ENCODE measurements at places on chromosomes 5 and 9.

GRCh38 chr5:132009706-132010405 is 1.6 kb downstream of the ACSL6 start:
- no peak for DNase-seq

GRCh38 chr9:21904371-21904770 is 89.8 kb downstream of the CDKN2A start:
- no peak for DNase-seq

- DNase-seq, result no peak
Observed at GRCh38 chr9:124840300-124840833, 12.9 kb upstream of the WDR38 start.

DNA sequence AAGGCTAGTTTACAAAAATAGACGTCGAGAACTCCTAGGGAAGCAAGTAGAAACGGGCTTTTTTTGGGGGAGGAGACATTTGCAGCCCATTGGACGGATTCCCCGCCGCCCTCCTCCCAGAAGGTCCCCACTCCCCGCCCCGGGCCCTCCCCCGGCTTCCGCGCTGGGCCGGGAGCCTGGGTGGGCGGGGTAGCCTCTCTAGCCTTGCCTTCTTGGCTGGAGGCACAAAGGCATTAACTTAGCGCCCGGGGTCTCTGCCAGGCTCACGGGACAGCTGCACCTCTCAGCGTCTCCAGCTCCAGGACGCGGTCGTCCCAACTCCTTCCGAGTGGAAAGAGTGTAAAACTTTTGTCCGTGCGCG is at the start of gene DMRTA1:
Gene DMRTA1 (plus strand): TSS at position 236 of the 361 bp plus-strand sequence. CDS start 242 bp downstream, outside the sequence.
- DNase-seq, result peak; percentile 26

- DNase-seq, result no peak
Observed at GRCh38 chr5:1958211-1959010, 75.7 kb upstream of the IRX4 start.

DNA sequence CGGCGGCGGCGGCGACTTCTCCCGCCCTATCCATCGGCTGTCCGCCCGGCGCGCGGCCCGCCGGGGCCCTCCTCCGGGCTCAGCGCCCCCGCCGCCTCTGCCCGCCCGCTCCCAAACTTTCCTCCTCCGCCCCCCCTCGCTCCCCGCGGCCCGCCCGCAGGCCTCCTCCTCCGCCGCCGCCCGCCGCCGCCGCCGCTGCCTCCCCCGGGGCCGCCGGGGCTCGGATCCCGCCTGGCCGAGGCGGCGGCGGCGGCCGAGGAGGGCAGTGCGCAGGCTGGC is 460 bp upstream of the PBX3 start:
- DNase-seq, result no peak

DNA sequence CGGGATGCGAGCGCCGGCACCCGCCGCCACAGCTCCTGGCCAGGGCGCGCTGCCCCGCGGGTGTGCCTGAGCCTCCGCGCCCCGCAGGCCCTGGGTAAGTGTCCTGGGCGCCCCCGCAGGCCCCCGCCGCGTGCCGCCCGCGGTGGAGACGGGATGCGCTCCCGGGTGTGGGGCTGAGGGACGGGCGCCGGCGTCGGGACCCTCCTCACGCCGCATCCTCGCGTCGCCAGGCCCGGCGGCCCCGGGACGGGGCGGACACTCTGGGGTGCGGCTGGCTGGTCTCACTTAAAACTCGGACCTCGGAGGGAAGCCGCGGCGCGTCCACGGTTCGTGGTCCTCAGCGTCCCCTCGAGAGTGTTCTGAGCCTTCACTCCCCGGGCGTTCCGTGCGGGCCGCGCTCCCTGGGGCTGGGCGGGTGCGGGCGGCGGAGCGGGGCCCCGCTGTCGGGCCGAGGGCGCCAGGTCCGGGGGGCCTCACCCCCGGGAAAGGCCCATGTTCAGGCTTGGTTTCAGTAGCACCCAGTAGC is 275 bp downstream of the AHRR start:
- no peak for DNase-seq

GRCh38 chr5:40167283-40167682 is 512.4 kb upstream of the PTGER4 start:
- DNase-seq, result no peak

DNA sequence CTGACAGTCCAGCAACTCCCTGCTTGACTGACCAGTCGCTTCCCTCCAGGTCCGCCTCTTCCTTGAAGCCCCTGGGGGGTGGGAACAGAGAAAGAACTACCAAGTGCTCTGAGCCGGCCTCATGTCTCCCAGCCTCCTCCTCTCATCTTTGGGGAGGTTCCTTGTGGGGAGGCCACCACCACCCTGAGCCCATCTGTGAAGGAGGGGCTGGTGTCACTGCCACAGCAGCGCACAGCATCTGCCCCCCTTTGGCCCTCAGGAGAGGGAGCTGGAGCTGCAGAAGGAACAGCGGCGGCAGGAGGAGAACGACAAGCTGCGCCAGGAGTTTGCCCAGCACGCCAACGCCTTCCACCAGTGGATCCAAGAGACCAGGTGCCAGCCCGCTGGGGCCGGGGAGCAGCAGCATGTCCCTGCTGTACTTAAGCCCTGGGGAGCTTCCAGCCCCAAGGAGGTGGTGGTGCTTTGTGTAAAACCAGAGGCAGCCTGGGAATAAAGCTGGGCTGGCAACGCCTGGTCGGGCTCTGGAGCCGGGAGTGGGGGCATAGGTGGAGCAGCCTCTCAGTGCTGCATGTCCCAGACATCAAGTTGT is 29.4 kb downstream of the DYNC2I2 start:
- no peak for DNase-seq

DNA sequence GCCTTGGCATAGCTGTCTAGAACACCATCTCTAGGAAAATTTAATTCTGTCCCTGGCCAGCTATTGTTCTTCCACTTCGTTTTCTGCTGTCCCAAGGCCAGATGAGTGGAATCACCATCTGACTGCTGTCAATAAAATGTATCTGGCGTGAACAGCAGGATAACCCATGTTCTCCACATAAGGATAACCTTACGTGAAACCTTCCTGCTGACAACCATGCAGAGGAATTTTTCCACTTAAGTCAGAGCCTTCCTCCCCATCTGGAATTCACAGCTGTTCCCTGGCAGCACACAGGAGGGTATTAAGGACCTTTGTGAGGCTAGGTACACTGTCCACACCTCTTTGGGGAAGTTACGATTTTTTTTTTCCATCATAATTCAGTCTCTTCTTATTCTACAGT is 28.6 kb downstream of the RNF44 start:
- DNase-seq, result no peak

DNA sequence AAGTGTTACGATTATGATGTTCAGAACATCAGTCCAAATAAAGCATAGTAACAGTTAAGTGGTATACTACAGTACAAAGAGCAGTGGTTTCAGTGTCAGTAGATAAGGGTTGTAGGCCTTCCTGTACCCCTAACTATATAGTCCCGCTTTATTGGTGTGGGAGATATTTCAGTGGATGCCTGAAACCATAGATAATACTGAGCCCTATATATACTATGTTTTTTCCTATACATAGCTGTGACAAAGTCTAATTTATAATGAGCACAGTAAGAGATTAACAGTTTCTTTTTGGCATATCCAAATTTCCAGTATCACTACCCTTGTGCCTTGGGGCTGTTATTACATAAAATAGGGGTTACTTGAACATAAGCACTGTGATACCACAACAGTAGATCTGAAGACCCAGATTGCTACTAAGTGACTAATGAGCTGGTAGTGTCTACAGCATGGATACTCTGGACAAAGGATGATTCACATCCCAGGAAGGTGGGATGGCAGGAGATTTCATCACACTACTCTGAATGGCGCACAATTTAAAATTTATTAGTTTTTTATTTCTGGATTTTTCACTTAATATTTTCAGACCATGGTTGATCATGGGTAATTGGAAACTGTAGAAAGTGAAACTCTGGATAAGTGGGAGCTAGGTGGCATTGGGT is 119.3 kb downstream of the RPS23 start:
- no peak for DNase-seq

- no peak for DNase-seq
Observed at GRCh38 chr5:135626636-135627035, 47.8 kb upstream of the CXCL14 start.

DNA sequence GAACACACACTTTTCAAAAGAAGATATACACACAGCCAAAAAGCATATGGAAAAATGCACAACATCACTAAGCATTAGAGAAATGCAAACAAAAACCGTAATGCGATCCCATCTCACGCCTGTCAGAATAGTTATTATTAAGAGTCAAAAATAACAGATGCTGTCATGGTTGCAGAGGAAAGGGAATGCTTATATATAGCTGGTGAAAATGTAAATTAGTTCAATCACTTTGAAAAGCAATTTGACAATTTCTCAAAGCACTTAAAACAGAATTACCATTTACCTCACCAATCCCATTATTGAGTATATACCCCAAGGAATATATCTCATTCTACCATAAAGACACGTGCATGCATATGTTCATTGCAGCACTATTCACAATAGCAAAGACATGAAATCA is 126.8 kb upstream of the MRPS30 start:
- DNase-seq, result no peak

DNA sequence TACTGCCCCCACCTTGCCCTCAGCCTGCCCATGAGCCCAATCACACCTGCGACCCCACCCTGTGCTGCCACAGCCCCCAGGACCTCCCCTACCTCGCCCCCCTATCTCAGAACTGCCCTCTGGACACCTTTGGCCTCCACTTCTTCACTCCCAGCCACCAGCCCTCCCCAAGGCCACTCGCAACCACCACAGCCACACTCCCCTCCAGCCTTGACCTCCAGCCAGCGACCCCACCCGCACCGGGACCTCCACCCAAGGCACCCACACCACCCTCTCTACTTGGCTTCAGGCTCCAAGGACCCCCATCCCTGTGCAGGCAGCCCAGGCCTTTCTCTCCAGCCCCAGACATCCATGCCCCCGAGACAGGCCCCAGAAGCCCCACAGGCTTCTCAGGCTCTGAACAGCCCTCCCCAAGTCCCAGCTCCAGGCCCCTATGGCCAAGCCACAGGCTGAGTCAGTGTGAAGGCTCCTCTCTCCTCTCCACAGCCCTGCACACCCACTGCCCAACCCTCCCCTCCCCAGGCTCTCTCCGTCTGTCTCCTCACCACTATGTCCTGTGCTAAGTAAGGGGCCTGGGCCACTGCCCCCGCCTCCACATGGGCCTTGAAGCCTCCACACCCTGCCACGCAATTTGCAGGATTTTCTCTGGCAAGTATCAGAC is 2.0 kb downstream of the AK1 start:
- DNase-seq, result no peak

GRCh38 chr9:22157276-22157675 is 148.2 kb upstream of the CDKN2B start:
- DNase-seq, result no peak

GRCh38 chr9:134939080-134939733 is 21.5 kb upstream of the FCN1 start:
- DNase-seq, result no peak

GRCh38 chr5:35035271-35035670 is 12.5 kb downstream of the AGXT2 start:
- DNase-seq, result no peak

DNA sequence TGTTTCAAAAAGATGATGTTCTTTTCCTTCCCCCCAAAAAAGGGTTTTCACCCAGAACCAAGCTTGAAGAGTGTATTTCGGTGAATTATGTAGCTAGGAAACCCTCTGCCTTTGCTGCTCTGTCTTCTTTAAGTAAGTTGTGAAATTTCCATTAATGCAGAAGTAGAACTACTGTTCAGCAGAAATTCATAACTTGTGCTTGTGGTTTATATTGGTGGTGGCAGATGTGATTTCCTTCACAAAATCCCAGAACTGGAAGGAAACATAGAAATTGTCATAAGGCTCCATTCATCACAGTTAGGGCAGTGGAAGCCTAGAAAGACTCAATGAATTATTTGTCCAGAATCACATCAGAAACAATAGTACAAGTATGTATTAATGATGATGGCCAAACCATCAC is 42.1 kb upstream of the DAB2 start:
- no peak for DNase-seq

GRCh38 chr9:9091387-9091786 is 1291.8 kb upstream of the DMAC1 start:
- no peak for DNase-seq

DNA sequence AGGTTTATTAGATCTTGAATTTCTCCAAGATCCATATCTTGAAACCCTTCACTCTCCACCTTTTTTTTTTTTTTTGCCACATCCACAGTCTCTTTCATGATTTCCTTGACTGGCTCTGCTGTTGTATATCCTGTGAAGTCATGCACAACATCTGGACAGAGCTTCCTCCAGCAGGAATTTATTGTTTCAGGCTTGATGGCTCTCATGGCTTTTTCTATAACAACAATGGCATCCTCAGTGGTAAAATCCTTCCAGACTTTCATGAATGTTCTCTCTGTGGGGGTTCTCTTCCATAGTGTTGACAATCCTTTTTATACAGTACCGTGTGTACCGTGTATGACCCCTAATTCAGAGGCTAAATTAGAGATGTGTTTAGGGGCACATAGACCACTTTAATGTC is 24.0 kb downstream of the RANBP17 start:
- DNase-seq, result no peak

DNA sequence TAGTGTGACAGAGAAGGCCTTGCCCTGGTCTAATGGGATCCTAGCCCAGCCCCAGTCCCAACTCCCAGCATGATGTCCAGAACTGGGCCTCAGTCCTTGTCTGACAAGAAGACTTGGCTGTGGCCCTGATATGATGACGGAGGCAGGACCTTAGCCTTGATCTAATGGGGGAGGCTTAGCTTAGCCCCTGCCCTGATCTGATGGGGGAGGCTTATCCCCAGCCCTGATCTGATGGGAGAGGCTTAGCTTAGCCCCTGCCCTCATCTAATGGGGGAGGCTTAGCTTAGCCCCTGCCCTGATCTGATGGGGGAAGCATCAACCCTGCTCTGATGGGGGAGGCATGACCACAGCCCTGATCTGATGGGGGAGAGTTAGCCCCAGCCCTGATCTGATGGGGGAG is 3.7 kb downstream of the PKN3 start:
- DNase-seq, result no peak

DNA sequence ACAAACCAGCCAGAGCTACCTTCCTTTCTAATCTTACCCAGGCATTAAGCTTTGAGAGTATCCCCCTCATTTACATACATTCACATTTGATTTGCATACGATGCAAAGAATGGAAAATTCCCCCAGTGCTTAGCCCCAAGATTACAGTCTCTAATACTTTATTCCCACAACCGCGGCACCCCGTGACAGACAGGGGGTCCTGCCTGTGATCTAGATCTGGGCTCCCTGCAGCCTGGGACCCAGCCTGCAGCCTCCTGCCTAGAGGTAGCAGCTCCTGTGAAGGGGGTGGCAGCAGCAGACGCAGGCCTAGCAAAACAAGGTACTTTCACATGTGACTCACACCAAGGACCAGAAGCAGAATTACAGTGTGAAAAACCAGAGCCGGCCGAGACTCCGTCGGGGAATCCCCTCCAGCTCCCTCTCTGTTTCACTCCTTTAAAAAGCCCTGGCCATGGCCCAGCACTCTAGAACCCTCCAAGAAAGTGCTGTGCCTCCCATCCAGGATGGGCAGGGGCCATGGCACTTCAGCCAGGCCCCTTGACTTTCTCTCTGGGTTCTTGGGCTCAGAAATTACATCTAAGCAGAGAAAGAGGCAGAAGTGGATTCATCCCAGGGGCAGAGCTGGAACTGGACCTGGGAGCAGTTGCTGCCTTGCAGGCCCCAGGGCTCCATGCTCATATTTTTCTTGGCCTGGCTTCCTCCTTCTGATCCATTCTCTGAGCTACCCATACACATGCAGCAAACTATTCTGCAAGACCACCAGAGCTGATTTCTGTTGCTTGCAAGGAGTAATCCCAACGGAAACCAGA is 14.0 kb upstream of the TCF7 start:
- peak; percentile 75 for DNase-seq

GRCh38 chr5:56734091-56734694 is 81.2 kb upstream of the MAP3K1 start:
- DNase-seq, result no peak
